ENCODE measurements at places on chromosomes 2 and 18.

- DNase-seq = no peak
Observed at GRCh38 chr2:145155196-145155595, 635.3 kb upstream of the ZEB2 start.

DNA sequence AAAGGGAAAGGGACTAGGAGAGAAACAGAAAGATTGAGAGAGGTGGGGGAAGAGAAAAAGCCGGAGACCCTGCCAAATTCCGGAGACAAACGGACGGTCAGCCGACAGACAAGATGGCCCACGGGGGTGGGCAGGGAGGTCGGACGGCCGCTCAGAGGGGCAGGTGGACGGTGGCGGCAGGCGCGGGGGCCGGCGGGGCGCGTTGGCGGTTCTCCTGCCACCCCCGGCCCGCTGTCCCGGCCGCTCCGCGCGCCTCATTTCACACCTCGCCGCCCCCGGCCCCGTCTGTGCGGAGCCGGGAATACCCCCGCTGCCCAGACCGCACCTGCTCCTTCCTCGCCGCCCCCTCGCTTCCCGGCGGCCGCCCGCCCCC, 935 bp downstream of the SLC30A3 start:
- DNase-seq = no peak

- no peak for DNase-seq
Observed at GRCh38 chr2:102505290-102505689, 32.3 kb downstream of the SLC9A4 start.

DNA sequence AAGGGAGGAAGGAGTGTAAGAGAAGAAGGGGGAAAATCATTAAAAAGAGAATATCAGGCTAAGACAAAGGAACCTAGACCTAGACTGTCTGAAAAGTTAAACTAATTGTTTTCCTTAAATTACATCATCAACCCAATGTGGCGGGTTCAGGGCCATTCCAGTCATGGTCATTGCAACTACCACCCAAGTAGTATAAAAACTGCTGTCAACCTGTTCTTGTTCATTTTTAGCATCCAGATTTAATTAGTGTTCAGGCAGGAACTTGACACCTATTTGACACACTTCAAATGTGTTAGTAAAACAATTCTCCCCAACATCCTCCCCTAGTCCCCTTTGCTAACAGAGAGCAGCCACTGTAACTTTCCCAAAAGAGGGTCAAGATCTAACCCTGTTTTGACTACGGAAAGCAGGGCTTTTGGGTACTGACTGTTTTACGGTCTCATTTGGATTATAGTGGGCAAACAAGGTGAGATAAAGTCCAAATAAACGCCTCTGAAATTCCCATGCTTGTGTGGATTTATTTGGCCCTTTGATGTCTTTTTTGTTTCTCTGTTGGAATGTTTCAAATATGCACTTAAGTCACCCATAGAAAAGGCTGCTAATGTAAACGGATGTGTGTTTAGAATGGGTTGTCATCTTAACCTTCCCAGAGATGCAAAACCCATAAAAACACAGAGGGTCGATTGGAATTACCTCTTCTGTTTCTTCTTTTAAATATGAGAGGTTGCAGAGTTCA, 19.3 kb upstream of the TANC1 start:
- DNase-seq = no peak

DNA sequence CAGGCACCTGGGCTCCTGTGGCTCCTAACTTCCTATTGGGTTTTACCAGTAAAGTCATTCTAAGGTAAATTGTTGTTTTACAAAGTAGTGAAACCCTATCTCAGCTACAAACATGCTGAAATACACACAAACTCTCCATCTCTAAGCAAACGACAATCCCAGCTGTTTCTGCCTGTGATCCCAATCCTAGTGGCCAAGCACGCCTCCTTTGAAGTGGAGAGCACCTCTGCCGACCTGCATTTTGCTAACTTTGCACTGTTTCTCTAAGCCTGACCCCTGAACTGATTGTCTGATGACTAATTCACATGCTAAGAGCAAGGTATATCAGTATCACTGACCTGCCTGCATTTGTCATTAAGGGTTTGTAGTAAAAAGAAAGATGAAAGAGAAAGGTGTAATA, 124.3 kb downstream of the PAX3 start:
- DNase-seq = no peak

GRCh38 chr2:196486146-196486545, 153.4 kb upstream of the CCDC150 start:
- DNase-seq = no peak

- DNase-seq = no peak
Observed at GRCh38 chr2:35963357-35963756, 392.2 kb upstream of the CRIM1 start.

DNA sequence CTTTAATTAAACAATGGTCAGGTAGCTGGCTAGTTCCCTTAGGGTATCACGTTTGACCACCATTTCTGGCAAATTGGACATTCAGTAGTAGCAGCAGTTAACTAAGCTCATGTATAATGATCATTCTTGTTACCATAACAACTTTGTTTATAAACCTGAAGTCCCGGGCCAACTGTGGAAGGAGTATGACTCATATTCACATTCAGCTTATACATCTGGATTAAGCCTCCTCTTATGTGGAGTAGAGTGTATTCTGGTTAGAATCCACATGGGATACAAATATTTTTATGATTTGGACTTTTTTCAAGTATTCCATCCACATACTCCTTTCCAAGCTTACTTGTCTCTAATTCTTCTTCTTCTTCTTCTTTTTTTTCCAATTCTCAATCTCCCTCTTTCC, 70.3 kb upstream of the ZSWIM2 start:
- no peak for DNase-seq

DNA sequence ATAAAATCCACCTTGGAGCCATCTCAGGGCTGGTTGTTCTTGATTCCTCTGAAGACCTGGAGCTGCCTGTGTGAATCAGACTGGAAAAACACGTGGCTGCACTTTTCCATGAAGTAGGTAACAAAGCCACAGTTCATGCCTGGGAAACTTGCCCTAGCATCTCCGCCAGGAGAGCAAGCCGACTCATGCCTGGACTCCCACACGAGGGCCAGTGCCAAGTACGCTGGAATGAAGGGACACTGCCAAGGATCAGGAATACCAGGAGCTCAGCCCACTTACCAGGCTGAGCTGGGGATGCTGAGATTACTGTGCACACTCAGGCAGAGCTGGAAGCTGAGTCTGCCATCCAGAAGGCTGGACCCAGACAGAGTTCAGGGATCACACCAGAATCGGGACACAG, 10.9 kb upstream of the FHL2 start:
- no peak for DNase-seq

- peak; percentile 46 for DNase-seq
Observed at GRCh38 chr2:135709992-135710391, 31.7 kb upstream of the UBXN4 start.

DNA sequence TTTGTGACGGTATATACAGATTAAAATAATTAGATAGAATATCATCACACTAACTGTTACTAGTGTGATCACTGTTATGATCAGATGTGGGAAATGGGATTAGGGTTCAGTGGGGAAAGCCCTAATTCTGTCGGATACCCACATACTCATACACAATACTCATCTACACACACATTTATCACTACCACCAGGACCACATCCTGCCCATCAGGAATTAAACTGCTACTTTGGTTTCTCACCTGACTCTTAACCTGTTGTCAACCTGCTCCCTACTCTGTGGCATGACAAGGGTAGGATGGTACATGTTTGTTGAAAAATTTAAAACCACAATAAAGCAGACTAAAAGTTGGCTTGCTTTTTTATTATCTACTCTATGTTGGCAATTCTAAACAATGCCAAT, 24.8 kb upstream of the CYP26B1 start:
- no peak for DNase-seq

- no peak for DNase-seq
Observed at GRCh38 chr2:31205613-31206012, 11.7 kb downstream of the CAPN14 start.

GRCh38 chr2:59093571-59093970, 852.4 kb upstream of the FANCL start:
- DNase-seq = no peak

DNA sequence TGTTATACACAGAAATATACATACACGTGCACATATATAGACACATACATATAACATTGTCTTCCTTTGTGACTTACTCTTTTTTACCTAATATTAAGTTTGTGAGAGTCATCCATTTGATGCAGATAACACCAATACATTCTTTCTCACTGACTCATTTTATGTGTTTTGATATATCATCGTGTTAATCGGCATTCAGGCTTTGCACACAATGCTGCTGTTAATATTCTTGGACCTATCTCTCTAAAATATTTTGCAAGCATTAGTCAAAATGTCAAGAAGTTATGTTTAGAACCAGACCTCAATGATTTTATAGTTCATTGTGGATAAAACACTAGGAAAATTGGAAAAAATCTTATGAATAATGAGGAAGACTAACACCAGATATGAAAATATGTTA, 441.1 kb downstream of the LRATD1 start:
- DNase-seq = no peak

DNA sequence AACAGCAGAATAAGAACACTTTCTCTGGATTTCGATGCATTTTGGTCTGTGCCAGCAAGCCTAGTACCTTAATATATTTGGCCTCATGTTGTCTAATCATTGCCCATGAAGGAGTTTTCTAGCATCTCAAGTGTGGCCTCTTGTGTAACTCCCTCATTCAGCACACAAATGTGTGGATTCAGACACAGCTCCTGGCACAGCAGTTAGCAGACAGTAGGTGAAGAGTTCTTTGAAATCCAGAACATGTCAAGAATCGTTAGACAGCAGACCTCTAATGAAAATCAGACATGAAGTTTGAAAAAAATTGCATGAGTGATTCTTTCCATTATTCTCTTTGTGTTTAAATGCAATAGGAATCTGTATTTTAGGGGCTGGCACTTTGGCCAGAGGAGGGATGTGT, 177.0 kb downstream of the FMNL2 start:
- DNase-seq = no peak

All from stimulated activated CD8-positive, alpha-beta memory T cell treated with anti-CD3 and anti-CD28 coated beads, Interleukin-15, amount 100 ng/mL, for 24 hours (primary cell).